ENCODE measurements at places on chromosomes 4 and X. TPM values are rescaled to one million over a fixed set of nuclear protein-coding genes. Genes with fewer than 3 reads are reported as not detected.

RGS12 gene
- 13.1 TPM for total RNA-seq

EXOSC9 gene
- total RNA-seq: 27.0 TPM

USP51 gene
- 0.72 TPM for total RNA-seq

SYN1 gene
- 0.19 TPM for total RNA-seq

SPANXA2 gene
- 0.23 TPM for total RNA-seq

DCAF8L2 gene
- total RNA-seq: not detected

DIPK2B gene
- not detected for total RNA-seq

OTC gene
- total RNA-seq: not detected

TBX22 gene
- not detected for total RNA-seq

TGIF2LX gene
- total RNA-seq: not detected

MAGEB6 gene
- not detected for total RNA-seq

CSTF2 gene
- total RNA-seq: 32.2 TPM

CRMP1 gene
- 3.4 TPM for total RNA-seq

MAGEA4 gene
- total RNA-seq: not detected

MAGEA1 gene
- total RNA-seq: 0.23 TPM

BMP3 gene
- not detected for total RNA-seq

TCP11X2 gene
- total RNA-seq: not detected

TMPRSS11E gene
- total RNA-seq: not detected

USP26 gene
- total RNA-seq: not detected

SMC1A gene
- total RNA-seq: 47.2 TPM

CXCL10 gene
- total RNA-seq: 0.18 TPM

MORF4L2 gene
- total RNA-seq: 493 TPM
